ENCODE measurements at places on chromosomes 7 and 10. TPM values are rescaled to one million over a fixed set of nuclear protein-coding genes. Genes with fewer than 3 reads are reported as not detected.

DNA sequence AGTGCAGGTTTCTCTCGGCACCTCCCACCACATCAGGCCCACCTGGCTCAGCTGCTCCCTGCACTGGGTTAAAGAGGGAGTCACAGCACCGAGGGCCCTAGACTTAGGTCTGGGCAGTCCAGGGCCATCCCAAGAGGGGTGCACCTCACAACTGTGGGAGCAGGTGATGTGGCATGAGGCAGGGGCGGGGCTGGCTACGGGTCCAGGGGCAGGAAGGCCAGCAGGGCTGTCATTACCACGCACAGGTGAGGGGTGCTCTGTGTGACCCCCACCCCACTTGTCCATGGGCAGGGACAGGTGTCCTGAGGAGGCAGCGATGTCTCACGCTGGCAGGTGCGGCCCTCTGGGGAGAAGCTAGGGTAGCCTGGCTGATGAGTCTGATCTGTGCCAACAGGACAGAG, 40.5 kb upstream of the DPYSL4 start:
- DNase-seq: no peak
- H3K4me3 ChIP-seq: no peak overlapping the region
- H3K36me3 ChIP-seq: no peaks in the 10 kb centered on the region
- H3K27ac ChIP-seq: no peak overlapping the region
- H3K27me3 ChIP-seq: no peaks in the 10 kb centered on the region
- no peaks in the 10 kb centered on the region for H3K4me1 ChIP-seq

GRCh38 chr10:66321723-66322665, 603.8 kb upstream of the LRRTM3 start:
- no peaks in the 10 kb centered on the region for H3K27me3 ChIP-seq
- H3K27ac ChIP-seq: no peak overlapping the region
- no peaks in the 10 kb centered on the region for H3K36me3 ChIP-seq
- no peaks in the 10 kb centered on the region for H3K4me1 ChIP-seq
- no peak overlapping the region for H3K4me3 ChIP-seq

DNA sequence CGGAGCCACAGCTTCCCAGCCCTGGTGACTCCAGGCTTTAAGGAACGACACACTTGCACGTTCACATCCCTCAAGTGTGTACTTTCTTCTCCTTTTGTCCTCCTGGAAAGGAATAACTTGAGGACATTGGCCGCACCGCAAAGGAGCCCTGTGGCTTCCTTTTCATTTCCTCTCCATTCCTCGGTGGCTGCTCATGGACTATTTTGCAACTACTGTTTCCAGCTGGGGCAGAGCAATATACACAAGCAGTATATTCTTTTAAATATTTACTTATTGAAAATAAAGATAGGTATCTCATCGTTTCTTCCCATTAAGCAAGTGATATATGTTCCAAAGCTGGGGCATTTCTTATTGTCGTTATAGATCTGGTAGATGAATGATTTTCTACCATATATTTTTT, 97.2 kb upstream of the LYZL1 start:
- peaks cover 17% of the 10 kb centered on the region for H3K27me3 ChIP-seq
- no peak overlapping the region for H3K27ac ChIP-seq
- H3K4me1 ChIP-seq: no peaks in the 10 kb centered on the region
- DNase-seq: peak; percentile 40
- no peak overlapping the region for H3K4me3 ChIP-seq
- no peaks in the 10 kb centered on the region for H3K36me3 ChIP-seq

DNA sequence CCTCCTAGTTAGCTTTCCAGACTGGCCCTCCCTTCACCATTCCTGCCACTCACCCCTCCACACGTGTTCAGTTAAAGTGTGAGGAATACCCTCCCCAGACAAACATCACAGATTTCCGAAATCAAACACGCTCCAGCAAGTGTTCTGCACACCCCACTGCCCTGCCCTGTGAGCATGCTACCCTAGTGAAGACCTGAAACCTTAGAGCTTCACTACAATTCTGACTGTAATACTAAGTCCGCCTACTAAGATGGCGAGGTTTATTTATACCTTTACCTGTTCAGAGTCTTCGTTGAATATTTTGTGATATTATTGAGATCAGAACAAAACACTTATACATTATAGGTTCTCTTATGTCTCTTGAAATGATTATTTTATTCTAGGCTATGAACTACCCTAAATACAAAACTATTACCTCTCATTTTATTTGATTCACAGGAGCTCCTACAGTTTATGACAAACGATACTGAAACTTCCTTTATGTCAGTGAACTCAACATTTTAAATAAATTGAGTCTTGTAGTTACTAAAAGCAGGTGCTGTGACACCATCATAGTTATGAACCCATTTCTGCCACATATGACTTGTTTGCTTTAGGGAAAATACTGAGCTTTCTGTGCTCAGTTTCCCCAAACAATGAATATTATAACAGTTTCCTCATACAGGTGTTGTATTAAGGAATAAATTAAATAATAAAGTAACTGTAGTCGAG, 8.6 kb downstream of the SCIN start:
- H3K27me3 ChIP-seq: no peaks in the 10 kb centered on the region
- peaks cover 22% of the 10 kb centered on the region for H3K4me1 ChIP-seq

DNA sequence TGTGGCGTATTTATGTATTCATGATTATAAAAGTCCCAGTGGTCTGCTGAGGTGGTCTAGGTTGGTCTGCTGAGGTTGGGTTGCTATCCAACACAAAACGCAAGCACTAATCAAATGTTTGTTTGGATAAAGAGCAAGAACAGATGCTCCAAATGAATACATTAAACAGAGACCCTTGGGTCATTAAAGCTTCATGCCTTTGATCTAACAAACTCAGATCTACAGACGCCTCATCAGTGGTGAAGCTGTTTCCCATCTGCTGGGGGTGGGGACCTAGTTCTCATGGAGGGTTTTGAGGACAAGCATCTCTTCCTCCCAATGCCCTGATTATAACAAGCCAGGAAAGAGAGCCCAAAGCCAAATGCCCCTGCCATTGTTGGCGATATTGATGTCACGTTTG, 786.7 kb downstream of the NRG3 start:
- H3K36me3 ChIP-seq: no peaks in the 10 kb centered on the region
- H3K27me3 ChIP-seq: no peaks in the 10 kb centered on the region
- DNase-seq: no peak
- no peak overlapping the region for H3K4me3 ChIP-seq

DNA sequence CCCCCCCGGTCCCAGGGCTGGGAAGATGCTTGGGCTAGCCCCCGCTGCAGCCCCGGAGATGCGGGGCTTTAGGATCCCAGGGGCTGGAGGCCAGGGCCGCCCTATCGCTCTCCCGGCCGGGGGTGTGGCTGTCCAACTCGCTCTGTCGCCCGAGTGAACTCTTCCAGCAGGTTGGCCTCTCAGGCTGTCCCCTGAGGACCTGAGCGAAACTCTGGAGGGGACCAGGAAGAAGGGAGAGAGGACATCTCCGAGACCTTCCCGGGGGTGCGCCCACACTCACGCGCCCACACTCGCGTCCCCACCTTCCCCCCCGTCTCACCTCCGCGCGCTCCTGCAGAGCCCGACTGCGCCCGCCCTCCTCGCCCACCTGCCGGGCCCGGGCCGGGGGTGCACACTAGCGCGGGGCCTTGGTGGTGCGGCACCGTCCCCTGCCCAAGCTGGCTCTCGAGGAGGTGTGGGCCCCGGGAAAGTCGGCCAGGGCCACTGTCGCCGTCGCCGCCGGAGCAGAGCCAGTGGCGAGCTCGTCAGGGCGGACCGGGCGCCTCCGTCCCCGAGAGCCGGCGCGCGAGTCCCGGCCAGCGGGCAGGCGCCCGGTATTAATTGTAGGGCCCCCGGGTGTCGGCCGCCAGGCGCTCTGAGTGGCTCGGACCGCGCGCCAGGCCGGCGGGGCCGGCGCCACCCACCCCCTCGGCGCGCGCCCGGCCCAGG, 101.7 kb upstream of the SVIL start:
- no peaks in the 10 kb centered on the region for H3K27me3 ChIP-seq
- peak overlapping the region; percentile 81 for H3K4me3 ChIP-seq
- no peaks in the 10 kb centered on the region for H3K4me1 ChIP-seq
- H3K27ac ChIP-seq: no peak overlapping the region
- peak; percentile 77 for DNase-seq

DNA sequence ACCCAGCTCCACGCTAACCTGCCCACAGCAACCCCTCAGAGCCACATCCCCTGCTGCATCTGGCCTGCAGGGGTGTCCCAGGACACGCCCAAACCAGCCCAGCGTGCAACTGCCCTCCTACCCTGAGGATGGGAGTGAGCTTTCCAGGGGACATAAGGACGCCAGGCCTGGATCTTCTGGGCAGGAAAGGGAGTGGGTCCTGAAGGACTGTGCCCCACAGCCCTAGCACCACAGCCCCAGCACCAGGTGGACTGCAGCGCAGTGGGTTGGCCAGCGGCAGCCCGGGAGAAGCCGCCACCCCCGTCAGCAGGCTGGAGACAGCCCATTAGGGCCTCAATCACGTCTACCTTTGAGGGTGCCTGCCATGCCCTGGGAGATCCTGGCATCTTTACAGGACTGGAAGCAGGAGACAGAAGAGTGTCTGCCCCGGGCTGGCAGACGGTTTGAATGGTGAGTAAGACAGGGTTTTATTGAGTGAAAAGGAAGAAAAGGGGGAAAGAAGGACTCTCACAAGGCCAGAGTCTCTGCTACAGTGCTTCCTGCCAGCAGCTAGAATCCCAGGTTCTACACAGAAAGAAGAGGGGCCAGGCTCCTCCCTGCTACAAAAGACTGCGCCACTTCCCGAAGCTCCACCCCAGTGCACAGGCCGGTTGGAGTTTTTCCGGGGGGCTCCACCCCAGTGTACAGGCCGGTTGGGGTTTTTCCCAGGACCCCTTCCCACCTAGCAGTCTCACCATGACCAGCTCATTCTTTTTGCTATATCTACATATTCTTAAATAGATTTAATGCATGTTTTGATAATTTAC, 69.8 kb upstream of the KCTD7 start:
- H3K4me1 ChIP-seq: peaks cover 15% of the 10 kb centered on the region
- H3K27me3 ChIP-seq: no peaks in the 10 kb centered on the region
- peak; percentile 43 for DNase-seq
- H3K36me3 ChIP-seq: peaks cover 20% of the 10 kb centered on the region
- no peak overlapping the region for H3K27ac ChIP-seq

GRCh38 chr7:132390705-132391104, 185.6 kb downstream of the PLXNA4 start:
- no peaks in the 10 kb centered on the region for H3K36me3 ChIP-seq
- H3K4me1 ChIP-seq: no peaks in the 10 kb centered on the region
- no peak overlapping the region for H3K27ac ChIP-seq
- H3K4me3 ChIP-seq: no peak overlapping the region
- peak; percentile 41 for DNase-seq
- peaks cover 4% of the 10 kb centered on the region for H3K27me3 ChIP-seq

EPDR1 gene
- 5.2 TPM for total RNA-seq

SLC26A4 gene
- total RNA-seq: 0.25 TPM

TECTB gene
- total RNA-seq: not detected

ANTXRL gene
- total RNA-seq: not detected
